ENCODE measurements at places on chromosomes 2 and 18.

- DNase-seq, result no peak
Observed at GRCh38 chr2:235506997-235507615, 13.3 kb downstream of the AGAP1 start.

DNA sequence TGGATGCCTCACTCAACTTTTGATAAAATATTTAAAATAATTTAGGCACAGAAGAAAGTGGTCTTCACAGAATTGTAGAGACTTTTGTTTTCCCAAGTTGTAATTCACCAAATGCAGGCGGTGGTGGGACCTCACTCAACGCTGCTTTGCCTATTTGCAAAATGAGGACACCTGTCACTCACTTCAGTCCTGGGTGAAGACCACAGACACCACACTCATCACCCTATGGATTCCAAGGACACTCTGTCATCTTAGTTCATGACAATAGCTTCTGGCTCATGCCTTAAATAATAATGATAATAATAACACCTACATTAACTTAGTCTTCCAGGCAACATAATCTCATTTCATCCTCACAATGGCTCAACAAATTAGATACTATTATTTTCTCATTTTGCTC lies 234.4 kb downstream of the RNF152 start:
- no peak for DNase-seq

DNA sequence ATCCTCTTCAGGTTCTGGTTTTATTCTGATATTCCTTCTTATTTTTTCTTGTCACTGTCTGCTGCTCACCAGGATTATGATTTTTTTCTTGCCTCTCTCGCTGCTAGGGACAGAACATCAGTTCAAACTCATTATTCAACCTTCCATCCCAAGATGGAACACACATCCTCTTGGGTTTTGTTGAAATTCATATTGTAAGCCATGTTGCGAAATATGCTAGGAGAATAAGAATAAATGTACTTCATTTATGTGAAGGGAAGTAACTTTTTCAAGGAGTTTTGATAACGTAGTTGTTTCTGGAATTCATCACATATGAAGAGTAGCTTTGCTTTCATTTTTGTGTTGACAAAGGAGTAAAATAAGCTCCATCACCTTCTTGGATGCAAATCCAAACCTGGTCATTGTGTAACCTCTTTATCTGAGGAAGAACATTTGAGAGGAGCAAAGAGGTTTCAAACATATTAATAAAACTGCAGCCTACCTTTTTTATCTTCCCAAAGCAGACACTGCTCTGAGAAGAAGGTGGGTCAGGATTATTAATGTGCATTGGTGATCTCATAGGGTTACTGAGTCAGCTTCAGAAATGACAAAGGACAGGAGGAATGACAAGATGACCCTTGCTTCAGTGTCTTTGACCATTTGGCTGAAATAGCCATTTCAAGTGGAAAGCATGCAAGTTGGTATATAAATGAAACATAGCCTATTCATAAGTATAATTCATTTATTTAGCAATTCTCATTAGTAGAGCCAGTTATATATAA lies 280.0 kb downstream of the GULP1 start:
- DNase-seq, result no peak

DNA sequence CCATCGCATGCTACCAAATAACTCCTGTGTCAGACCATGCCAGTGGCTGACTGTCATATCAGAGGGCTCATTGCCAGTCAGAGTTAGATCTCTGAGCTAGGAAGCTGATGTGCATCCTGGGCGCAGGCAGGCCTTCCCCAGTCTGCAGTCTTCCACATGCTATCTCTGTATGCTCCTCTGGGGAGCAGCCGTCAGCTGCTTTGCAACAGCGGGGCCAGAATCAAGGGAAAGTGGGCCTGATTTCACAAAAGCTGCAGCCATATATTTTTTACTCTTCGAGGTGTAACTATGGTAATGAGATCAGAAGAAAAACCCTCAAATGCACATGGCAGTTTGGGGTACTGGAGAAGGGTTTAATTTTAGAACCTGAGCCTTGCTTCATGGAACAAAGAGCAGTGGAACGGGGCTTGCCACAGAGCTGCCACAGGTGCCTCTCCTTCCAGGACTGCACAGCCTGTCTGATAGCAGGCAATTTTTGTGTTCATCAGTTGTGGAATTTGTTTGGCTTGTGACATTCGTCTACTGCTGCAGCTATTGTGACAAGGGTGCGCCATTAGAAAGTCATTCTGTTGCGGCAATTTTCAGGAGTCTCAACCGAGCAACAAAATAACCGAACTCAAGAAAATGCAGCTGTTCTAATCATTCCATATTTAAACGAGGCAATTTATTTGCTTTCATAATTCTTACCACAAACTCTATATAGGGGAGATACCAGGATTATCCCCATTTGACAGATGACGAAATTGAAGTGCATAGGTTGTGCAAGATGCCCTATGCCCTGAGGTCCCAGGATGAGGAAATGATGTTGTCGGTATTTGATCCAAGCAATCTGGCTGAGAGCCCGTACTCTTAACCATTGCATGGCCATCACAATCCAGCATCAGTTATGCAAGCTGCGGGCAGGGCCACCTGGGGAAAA lies 109.6 kb upstream of the CYRIA start:
- DNase-seq, result no peak

DNA sequence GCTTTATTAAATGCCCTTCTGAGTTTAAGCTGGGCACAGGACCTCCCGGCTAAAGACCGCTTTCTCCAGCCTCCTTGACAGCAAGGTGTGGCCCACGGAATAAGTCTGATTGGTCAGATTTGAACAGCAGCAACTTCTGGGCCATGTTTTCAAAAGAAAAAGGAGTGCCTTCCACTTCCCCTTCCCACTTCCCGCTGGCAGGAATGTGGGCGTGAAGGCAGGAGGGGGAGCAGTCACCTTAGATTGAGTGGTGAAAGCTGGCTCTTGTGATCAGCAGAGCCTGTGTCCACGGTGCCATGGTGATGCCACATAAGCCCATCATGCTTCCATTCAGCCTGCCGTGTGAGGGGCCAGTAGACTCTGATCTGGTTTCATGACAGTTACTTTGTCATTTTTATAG lies 136.6 kb upstream of the GLI2 start:
- no peak for DNase-seq

GRCh38 chr2:85096616-85097015 lies 36.6 kb upstream of the TCF7L1 start:
- no peak for DNase-seq

GRCh38 chr2:37586663-37587317 lies 84.7 kb downstream of the CDC42EP3 start:
- no peak for DNase-seq

GRCh38 chr2:237863102-237863511 lies 3.7 kb downstream of the RAMP1 start:
- DNase-seq, result no peak

GRCh38 chr2:112161431-112162145 lies 23.4 kb downstream of the FBLN7 start:
- no peak for DNase-seq

DNA sequence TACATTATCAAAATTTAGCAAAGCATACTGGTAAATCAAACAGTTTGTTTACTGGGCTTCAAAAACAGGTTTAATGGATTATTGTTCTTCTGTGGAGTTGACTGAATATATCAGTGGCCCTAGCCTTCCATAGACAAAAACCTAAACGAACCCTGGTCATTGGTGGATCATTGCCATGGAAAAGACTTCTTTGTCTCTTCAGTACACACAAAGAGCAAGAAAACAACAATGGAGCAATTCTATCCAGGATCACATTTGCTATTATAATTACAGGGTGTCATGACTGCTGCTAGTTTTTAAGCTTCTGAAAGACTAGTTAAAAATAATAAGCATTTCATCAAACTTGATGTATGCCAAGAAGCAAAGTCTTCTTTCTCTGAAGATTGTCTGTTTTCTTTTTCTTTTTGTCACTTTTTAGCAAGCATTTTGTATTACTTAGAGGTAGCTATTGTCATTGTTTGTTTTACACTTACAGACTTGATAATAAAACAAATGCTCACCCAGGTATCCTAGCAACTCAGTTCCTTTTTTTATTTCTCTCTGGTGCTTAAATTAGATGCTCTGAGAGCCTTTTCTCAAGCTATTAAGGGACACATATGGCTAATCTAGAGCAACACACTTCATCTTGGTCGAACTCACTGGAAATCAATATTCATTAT lies 1228.7 kb upstream of the DDX18 start:
- DNase-seq, result no peak

GRCh38 chr2:205969584-205969983 lies 116.4 kb downstream of the INO80D start:
- DNase-seq, result no peak

DNA sequence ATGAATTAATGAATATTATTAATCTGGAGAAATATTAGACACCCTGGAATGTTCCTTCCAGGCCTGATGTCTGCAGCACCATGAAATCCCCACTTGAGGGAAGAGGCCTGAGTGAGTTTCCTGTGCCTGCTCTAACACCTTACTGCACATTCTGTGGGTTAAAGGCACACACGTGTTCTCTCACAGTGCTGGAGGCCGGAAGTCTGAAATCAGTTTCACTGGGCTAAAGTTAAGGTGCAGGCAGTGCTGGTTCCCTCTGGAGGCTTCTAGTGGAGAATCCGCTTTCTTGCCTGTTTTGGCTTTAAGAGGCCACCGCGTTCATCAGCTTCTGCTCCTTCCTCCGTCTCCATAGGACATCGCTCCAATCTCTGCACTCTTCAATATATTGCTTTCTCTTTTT lies 48.7 kb downstream of the ACKR3 start:
- no peak for DNase-seq

DNA sequence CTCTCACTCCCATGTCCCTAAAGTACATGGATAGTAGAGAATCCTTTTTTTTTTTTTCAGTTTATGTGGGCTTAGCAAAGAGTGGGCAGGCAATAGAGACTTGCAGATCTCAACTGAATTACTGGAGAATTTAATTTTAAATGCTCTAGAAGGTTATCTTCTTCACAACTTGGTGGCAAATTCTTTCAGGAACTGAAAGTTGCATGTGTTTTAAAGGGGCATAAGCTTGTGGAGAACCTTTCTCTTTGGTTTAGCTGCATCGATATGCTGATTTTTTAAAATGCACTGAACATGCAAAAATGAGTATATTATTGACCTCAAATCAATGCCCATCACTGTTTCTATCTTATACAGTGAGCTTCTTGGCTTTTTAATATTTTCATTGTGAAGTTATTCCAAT lies 24.9 kb upstream of the GALNT3 start:
- no peak for DNase-seq

GRCh38 chr2:25310965-25311864 lies 30.5 kb downstream of the DNMT3A start:
- DNase-seq, result no peak

DNA sequence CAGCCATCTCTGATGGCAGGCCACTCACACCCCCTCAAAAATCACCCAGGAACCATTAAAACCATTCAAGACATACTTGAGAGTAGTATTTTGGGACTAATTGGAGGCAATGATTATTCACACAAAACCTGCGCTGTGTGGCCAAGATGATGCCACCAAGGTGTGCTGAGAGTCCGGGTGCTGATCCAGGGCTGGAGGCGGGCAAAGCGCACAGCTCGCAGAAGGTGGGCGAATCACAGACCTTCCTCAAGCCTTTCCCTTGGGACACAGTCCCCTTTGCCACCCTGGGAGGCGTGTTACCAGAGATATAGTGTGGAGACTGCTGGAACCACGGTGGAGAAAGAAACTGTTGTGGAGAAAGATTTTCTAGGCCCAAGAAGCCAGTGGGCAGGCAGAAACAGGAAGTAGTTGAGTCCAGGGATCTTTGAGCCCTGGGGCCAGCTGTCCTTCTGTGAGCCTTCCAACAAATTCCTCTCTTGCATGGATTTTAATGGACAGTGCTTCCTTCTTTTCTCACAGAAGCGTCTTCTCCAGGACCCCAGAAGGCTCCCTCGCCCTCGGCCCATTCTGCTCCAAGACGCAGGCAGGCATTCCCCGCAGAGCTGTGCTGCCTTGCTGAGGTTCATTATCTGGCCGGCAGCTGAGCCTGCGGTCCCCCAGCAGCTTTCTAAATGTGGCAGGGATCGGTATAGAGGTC lies 8.0 kb downstream of the COPS9 start:
- no peak for DNase-seq

- DNase-seq, result no peak
Observed at GRCh38 chr2:171430516-171431410, 3.0 kb downstream of the METTL8 start.

- no peak for DNase-seq
Observed at GRCh38 chr18:74248595-74248994, 43.2 kb downstream of the CYB5A start.

DNA sequence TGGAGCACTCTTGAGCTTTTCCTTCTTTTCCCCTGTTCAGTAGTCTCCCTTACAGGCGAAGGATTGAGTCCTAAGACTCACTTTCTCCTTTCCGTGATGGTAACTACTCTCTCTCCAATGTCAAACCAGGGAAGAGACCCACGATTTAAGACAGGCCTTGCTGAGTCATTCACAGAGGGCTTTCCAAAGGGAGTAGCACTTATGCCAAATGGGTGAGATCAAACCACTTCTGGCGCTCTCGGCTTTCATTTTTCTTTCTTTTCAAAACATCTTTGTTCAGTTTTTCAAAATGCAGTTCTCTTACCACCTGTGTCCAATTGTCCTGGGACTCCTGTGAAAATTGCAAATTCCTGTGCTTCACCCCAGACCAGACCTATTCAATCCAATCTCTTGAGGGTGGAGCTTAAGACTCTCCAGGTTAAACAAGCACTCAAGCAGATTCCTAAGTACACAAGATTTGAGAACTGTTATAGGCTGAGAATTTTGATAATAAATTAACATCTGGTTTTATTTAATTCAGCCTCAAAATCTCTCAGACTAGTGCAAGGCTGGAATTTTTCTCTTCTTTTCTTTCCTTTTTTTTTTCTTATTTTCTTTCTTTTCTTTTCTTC lies 14.4 kb upstream of the MRPL19 start:
- DNase-seq, result no peak

DNA sequence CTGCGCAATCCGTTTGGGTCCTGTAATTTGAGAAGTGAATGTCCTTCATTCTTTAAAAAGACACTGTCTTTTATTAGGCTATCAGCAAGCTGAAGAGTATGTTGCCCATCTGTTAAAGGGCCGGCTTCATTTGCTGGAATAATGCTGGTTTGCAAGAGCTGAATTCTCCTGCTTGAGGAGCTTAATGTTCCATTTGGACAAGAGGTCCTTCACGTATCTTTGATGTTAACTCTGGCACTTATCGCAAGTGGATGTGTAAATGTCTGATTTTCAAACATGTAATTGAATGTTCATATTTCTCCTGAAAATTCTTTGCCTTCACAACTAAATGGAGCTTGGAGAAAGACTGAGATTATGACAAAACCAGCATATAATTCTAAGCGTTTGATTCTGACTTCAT lies 280.8 kb upstream of the NRP2 start:
- no peak for DNase-seq

- no peak for DNase-seq
Observed at GRCh38 chr2:8571301-8571791, 110.5 kb upstream of the ID2 start.

GRCh38 chr18:23784832-23785245 lies 95.6 kb downstream of the LAMA3 start:
- no peak for DNase-seq

GRCh38 chr2:112147382-112148168 lies 9.4 kb downstream of the FBLN7 start:
- no peak for DNase-seq

- DNase-seq, result no peak
Observed at GRCh38 chr2:73003027-73003426, 68.5 kb downstream of the SFXN5 start.

- DNase-seq, result no peak
Observed at GRCh38 chr2:70779911-70780545, 10.4 kb downstream of the FIGLA start.

- DNase-seq, result no peak
Observed at GRCh38 chr2:205852457-205852856, 170.2 kb downstream of the NRP2 start.

All from right renal cortex interstitium (tissue), 3 donors.